Breast epithelium (tissue), 4 donors: ENCODE measurements at places on chromosomes 2 and 18. TPM values are rescaled to one million over a fixed set of nuclear protein-coding genes. Genes with fewer than 3 reads are reported as not detected.
A peak's percentile ranks its signal among the peaks of the same experiment; 100 is the strongest.

The SERPINB4 gene
- total RNA-seq = not detected

The ZEB2 gene
- 83.2 TPM for total RNA-seq

The EDAR gene
- total RNA-seq = not detected

The KATNAL2 gene
- 8.2 TPM for total RNA-seq

The SNRNP27 gene
- total RNA-seq = 79.2 TPM

The DCC gene
- total RNA-seq = 1.6 TPM

The DHX57 gene
- total RNA-seq = 17.4 TPM

The ABCG8 gene
- not detected for total RNA-seq

- DNase-seq = no peak
These were observed 649.4 kb downstream of the TDRD15 start for GRCh38 chr2:21773168-21773567.

- no peak for DNase-seq
These were observed 440.9 kb downstream of the ZEB2 start for GRCh38 chr2:144078802-144079724.

- no peak for DNase-seq
These were observed 111.2 kb downstream of the KLF7 start for GRCh38 chr2:207054521-207054920.

- DNase-seq = no peak
These were observed 263.1 kb downstream of the CELF4 start for GRCh38 chr18:37302519-37302918.

DNA sequence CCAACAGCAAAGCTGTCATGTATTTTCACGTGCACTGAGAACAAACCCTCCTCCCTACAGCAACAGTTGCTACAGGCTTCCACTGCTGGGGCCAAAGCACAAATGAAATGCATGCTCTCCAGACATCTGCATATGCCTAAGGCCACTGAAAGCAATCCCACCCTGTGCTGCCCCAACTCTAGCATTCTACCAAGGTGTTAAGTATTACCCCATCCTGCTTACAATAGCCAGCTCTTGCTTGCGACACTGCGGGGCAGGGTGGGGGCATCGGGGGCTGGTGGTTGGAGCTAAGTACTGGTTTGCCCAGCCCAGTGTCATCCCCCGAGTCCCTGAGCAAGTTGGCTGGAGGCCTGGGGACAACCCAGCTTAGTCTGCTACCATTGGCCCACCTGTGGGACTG lies 742.5 kb downstream of the TDRD15 start:
- no peak for DNase-seq

DNA sequence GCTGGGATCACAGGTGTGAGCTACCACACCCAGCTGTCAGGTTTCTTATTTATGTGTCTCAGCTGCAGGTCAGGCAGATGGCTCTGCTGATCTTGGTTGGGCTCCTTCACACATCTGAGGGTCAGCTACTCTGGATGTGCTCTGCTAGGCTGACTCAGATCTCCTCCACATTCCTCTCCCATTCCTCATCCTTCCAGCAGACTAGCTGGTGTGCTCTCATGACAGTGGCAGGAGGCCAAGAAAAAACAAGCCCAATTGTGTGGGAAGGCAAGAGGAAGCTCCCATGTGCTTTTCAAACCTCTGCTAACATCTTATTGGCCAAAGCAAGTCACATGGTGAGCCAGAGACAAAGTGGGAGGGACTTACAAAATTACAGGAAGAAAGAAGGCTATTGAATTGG lies 11.7 kb upstream of the MSH6 start:
- no peak for DNase-seq

GRCh38 chr2:28313220-28313784 lies 79.4 kb upstream of the FOSL2 start:
- DNase-seq = no peak

- no peak for DNase-seq
These were observed 83.2 kb upstream of the RND3 start for GRCh38 chr2:150570712-150571111.

DNA sequence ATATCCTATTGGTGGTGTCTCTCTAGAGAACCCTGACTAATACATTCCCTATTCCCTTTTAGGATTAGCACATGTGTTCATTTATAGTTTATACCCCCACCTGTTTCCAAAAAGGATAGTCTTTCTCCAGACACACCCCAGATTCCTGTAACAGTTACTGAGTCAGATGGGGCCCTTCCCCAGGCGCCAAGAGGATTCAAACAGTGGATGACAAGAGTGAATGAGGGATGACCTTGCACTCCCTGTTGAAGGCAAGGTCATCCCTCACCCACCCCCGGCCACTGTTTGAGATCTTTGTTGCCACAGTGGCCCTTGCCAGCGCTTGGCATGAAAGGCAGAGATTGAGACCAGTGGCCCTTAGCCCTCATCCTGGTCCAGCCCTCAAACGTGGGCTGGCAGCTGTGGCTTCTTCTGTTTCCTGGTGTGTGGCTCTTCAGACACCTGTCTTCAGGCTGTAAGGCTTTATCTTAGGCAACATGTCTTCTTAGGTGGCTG lies 15.3 kb upstream of the REEP1 start:
- DNase-seq = no peak

DNA sequence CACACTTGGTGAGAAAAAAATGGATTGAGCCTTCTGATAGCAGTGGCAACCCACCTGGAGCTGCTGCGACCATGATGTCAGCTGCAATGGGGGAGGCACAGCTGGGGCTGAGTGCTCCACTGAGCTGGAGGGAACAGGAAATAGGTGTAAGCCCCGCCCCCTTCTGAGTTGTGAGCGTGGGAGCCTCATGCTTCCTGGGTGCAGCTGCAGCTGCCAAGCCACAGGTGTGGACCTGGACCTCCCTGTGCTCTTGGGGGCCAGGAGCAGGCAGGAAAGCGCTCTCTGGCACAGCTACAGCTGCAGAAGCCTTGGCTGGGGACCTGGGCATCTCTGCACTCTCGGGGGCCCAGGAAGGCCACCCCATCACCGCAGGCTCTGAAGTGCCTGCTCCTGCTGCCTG lies 970.6 kb downstream of the DCDC2C start:
- no peak for DNase-seq

DNA sequence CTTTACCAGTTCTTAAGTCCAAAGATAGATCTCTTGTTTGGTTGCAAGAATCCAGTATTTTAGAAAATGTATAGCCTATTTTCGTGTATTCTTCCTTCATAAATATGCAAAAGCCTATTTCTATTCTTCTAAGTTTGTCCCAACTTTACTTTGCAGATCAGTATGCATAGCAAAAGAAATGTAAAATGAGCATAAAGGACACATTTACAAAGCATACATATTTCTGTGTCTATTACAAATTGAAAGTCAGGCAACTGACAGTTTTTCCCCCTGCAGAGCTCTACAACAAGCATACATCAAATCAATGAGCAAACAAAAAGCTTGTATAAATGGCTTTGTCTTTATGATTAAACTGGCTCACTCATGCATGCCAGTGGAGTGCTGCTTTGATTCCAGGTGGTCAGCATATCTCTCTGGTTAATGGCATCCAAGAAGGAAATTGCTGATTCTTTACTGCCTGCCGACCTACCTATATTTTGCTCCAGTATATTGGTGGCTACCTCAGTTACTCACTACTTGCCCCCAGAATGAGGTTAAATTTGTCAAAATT lies 10.0 kb upstream of the VPS54 start:
- no peak for DNase-seq

GRCh38 chr2:66721776-66722175 lies 286.9 kb downstream of the MEIS1 start:
- no peak for DNase-seq

DNA sequence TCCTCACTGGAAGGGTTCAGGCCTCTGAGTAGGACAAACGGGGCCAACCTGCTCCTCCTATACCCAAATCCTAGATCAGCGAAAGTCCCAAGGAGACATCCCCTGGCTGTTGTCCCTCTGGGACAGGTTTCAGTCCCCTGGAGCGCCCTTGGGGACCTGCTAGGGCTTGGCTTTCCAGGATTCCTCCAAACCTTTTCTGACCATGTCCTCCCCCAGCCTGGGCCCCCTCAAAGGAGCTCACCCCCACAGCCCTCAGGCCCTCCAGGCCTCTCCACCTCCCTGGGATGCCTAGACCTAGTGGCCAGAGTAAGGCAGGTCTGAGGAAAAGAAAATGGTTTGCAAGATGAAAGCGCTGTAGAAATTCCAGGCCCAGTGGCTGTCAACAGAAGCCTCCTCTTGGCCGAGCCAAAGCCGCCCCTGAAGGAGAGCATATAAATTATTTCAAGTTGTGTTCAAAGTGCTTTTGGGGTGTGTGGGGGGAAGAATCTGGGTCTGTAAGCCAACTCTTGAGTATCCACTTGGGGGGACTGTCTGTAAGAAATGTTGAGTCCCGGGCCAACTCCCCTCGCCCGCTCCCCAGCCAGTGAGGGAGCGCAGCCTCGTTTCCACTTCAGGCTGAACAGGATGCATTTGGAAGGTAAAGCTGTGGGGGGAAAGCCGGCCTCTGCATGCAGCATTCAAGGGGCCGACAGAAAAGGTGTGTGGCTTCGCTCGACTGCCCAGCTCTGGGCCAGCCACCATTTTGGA lies 158.6 kb downstream of the DYSF start:
- DNase-seq = peak; percentile 13

GRCh38 chr2:47530105-47530760 lies 127.3 kb downstream of the MSH2 start:
- DNase-seq = no peak

- no peak for DNase-seq
These were observed 14.4 kb downstream of the NLRC4 start for GRCh38 chr2:32250290-32250689.

GRCh38 chr2:118968961-118969733 lies 27.2 kb downstream of the MARCO start:
- DNase-seq = no peak

DNA sequence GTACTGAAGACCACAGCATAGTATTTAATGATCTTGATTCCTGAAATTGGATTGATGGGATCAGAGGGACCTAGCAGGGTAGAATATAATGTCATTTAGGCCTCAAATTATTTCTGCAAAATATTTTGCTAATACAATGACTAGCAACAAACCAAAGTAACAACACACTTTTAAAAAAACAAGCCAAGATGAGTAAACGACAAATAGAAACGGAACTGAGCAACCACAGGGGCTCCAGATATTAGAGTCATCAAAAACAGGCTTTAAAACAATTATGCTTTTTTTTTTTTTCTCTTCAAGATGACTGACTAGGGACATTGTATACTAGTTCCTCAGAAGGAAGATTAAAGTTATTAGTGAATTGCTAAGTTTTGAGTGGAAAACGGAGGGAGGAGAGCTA lies 447.1 kb upstream of the MMADHC start:
- no peak for DNase-seq

DNA sequence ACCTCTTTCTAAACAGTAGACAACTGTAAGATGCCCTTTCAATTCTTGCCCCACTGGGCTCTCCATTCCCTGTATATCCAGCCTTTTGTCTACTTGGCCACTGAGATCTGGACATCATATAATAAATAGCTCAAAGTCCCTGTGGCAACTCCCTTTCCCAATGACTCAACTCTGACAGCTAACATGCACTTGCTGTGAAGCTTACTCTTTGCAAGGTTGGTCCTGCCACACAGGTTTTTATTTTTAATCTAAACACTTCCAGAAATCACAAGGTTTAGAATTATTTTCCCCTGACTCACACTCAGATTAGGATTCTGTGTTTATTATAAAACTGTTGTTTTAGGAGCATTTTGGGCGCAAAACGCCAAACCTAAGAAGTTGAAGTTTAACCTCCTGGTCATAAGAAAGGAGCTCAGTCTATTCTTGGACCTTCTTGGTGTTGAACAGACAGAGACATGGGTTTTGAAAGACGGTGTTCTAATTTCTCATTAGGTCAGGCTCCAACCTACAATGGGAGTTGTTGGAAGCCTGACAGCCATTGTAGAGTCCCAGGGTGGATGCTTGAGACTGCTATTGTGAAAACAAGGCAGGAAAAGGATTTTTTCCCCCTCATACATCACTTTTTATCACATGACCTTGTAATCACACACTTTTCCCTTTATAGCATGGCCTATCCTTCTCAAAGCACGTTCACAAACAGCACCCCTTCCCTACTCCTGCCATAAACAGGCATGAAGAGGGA lies 124.7 kb upstream of the SERPINE2 start:
- DNase-seq = no peak

DNA sequence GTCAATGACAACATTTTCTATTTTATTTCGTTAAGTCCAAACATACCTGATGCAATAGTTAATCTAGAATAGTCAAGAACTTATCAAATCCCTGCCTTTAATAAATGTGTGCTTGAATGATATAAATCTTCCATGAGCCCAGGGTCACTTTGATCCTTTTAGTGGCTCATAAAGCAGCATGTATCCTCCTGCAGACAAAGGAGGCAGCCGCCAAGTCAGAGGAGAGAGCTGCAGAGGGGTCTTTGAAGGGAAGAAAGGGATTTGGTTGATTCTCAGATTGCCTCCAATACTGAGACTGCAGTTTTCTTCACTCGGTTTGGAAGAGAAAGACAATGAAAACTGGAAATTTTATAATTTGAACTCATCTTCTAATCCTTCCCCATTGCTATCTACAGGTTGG lies 378.4 kb upstream of the PIK3C3 start:
- DNase-seq = no peak

DNA sequence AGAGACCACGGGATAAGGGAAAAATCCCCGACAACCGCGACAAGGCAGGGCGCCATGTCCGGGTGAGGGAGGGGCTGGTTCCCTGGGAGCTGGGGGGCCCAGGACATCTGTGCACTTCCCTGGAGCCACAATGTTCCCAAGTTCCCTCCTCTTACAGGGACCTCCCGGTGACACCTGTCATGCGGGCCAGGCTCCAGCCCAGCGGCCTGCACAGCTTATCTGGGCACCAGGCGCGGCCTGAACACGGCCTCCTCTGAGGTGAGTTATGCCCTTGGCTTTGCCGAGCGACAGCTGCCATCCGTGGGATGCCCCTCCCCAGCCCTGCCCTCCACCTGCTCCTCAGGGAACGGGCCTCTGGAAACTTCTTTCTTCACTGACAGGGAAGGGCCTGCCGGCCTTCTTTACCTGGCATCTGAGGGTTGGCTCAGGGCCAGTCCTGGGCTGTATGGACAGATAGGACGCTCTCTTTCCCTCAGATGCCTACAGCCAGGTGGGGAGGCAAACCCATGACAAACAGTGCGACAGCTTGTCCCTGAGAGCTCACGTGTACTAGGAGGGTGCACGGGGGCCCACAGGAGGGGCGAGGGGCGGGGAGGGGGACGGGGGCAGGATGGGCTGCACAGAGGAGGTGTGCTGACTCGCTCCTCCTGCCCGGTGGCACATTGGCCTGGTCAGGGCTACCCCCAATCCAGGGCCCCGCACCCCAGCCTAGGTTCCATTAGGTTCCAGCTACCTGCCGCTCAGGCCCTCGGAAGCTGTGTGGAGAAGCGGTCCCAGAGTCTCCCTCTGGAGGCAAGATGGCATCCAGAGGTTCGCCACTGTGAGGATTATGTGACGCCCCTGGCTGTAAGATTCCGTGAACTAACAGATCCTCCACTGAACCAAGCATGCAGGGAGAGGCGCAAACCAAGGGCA lies 34.9 kb upstream of the HPCAL1 start:
- DNase-seq = peak; percentile 72

DNA sequence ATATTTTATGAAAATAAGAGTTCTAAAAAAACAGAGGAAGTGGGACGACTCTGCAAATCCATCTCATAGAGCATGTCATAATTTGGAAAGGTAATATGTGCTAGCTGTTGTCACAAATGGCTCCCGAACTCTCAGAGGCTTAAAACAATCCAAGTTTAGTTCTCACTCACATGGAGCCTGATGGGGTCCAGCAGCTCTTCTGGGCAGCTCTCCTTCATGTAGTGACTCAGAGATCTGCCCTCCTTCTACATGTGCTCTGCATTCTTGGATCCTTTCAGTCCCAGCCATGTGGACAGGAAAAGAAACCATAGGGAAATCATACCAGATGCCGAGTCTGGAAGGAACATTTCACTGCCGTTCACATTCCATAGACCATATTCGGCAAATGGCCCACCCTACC lies 180.1 kb upstream of the APCDD1 start:
- DNase-seq = no peak

GRCh38 chr2:139080244-139080643 lies 300.1 kb upstream of the NXPH2 start:
- DNase-seq = no peak

GRCh38 chr2:9484533-9484932 lies 10.2 kb downstream of the IAH1 start:
- no peak for DNase-seq
